ENCODE measurements at places on chromosomes 1 and 21.

- no peak for DNase-seq
These were observed 536.6 kb upstream of the NR5A2 start for GRCh38 chr1:199490769-199491527.

DNA sequence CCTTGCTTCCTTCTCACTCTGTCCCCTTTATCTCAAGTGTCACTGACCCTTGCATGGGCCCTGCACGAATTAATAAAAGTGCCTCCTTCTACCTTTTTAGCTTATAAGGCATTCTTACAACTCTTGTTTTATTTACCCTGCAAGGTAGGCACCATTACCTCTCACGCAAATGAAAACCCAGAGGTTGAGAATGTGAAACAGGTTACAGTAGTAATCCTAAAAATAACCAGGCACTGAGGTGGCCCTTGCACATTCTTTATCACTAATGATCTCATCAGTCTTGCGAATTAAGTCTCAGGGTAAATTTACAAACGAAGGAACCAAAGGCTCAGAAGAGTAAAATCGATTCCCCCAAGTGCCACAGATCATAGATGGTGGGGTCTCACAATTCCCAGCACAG, 3.7 kb downstream of the GLIS1 start:
- no peak for DNase-seq

- DNase-seq = no peak
These were observed 5.8 kb downstream of the SERINC2 start for GRCh38 chr1:31418626-31419323.

DNA sequence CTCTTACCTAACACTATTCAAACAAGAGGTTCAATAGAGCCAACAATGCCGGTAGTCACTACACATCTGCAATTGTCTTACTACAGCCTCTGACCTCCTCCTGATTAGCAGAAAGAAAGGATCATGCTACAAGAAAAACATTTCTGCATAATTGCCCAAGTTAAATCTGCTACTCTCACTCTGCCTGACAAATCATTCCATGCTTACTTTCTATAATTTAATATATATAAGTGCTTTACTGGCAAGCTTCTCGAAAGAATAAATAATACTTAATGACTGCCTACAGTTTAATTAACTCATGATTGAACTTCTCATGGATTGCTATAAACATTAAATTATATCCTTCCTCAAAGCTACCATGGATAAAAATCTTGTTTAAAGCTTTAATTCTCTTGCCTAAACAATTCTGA, 156.0 kb downstream of the SLC45A1 start:
- no peak for DNase-seq

DNA sequence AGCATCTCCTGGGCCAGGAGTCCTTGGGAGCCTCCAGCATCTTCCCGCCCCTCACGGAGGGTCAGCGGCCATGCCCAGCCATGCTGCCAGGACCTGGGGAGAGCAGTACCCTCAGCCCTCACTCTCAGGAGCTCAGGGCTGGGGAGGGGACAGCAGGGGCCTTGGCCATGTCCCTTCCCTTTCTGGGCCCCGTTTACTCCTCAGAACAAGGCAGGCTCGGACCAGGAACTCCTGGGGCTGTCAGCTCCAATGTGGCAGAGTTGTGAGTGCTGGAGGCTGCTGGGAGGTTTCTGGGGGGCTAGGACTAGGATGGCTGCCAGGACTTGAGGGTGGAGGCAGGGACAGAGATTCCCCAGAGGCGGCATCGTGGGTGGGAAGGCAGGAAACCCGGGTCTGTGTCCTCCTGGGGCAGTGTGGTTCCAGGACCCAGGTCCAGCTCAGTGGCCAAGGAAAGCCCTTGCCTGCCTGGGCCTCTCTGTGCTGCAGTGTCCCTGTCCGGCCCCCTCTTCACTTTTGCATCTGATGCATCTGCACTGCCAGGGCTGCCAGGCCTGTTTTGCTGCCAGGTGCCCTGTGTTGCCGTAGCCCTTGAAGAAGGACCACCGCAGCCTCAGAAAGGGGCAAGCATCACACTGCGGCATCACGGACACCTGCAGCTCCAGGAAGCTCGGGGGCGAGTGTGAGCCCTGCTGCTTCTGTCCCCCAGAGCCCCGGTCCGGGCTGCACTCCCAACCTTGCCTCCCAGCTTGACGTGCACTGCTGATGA, 223.9 kb downstream of the CAMTA1 start:
- DNase-seq = no peak
